Left colon (tissue), 2 donors: ENCODE measurements at places on chromosomes 13 and 19.

- DNase-seq: no peak
These were observed 351.5 kb downstream of the KLF12 start for GRCh38 chr13:73782450-73783449.

DNA sequence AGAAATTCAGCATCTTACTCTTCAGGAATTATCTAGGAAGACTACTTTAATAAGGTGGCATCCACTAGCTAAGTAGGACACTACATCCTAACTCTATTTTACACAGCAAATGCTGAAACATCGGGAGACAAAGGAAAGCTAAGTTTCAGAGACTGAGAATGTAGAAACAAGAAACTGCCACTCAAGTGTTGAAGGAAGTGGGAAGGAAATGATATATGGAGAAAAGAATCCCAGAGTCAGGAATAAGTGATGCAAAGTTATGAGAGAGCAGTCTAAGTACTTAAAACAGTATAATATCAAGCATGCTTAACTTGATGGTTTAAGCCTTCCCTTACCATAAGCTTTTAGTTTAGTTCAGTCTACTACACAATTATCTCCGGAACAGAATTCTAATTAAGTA, 52.4 kb downstream of the RBM26 start:
- no peak for DNase-seq

DNA sequence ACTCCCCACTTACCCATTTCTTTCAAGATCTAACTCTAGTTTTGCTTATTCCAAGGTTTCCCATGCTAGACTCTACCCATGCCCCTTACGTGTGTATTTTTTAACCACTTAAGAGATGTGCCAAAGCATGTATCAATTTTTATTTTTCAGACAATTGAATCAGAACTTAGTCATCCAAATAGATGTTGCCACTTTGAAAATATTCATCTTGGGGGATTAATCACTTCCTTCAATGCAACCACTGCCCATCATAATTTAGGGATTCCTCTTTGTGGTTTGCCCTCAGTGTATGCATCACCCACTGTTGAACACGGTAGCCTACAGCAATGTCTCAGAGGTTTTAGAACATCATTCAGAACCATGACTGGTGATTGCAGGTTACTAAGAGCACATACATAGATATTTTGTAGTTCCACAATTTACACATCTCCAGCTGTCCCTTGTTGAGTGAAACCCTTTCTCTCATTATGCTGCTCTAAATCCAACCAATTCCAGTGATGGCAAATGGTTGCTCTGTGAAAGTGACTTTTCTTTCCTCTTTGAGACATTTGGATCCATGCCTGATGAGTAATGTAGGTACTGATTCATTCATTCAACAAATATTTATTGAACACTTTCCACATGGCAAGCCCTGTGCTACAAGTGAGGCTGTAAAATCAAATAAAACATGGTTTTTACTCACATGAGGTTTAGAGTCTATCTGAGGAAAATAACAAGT, 60.6 kb upstream of the SERP2 start:
- DNase-seq: no peak

DNA sequence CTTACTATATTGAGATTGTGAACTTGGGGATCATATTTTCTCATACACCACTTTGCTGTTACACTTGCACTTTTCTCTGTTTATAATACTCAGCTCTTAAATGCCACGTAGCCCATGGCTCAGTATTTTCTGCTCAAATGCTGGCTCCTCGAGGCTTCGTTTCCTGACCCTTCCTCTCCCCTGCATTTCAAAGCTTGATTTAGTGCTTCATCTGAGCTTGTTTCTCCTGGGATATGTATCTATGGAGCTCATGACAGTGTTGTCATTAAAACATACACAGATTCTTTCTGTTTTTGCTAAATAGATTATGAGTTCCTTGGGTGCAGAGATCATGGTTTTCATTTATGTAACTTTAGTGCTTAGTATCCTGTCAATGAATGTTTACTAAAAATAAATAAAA, 11.4 kb downstream of the CSNK1A1L start:
- DNase-seq: no peak

- DNase-seq: peak; percentile 86
These were observed 690 bp upstream of the ARRDC2 start for GRCh38 chr19:18007044-18007916.

- no peak for DNase-seq
These were observed 18.3 kb downstream of the GPC6 start for GRCh38 chr13:93244918-93245280.

DNA sequence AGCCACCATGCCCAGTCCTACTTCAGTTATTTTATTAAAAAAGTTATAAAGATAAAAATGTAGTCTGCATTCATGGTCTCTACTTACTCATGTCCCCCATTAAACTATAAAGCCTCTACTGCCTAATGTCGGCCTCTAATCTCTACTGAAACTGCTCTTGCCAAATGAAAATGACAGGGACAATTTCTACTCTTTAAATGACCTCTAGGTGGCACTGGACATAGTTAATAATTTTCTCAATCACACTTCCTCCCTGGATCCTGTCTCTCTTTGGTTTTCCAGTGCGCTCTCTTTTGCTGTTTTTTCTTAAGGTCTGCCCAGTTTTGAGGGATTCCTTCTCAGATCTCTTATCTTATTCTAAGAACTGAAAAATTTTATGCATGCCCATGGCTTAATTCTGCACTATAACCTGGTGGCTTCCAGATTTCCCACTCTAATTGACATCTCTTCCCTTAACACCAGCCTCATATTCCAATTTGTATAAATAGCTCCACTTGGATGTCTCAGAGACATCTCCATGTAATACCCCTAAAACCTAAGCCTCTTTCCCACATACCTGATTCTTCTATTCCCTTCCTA, 54.3 kb downstream of the MTMR6 start:
- no peak for DNase-seq

- DNase-seq: peak; percentile 49
These were observed at the start of gene PNMA8C for GRCh38 chr19:46428239-46429135. Gene PNMA8C, minus strand, starts transcription at chr19:46428936. Its CDS starts 577 bp downstream, at chr19:46428359.

DNA sequence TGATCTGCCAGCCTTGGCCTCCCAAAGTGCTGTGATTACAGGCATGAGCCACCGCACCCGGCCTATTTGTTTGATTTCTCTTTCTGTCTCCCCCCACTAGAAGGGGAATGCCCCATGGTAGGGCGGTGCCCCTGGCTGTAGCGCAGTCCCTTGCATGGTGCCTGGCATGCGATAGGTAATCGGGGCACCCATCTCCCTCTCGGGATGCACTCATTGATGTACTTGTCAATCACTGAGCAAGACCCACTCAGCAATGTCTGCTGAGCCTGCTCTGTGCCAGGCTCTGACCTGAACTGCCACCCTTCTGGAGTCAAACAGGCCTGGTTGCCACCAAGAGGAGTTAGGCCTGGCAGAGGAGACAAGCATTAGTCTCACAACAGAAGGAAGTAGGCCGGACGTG, 19.8 kb downstream of the DNM2 start:
- no peak for DNase-seq
